ENCODE measurements at places on chromosomes 12 and 14.

DNA sequence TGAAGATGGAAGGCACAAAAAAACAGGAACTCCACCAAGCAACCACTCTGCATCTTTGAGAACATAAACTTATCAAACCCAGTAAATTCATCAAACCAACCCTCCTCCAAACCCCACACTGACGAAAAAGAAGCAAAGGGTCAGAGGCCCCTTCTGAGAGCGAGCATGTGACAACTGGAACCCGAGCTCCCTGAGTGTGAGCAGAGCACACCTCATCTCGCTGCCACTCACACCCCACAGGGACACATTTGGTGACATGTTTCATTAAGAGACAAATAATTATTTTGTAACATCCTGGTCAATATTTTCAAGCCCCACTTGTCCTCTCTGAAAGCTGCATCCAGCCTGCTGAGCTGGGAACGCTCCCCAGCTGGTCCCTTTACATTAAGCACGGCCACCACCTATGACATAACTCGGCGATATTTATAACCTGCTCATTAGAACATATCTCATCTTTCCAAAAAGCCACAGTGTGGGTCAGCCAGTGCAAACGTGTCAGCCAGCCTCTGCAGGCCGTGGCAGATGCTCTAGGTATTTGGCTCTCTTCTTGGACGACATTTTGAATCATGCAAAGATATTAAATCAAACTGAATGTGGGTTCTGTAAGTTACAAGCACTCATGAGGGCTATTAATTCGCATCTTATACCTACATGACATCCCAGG lies 120.1 kb downstream of the TTC7B start:
- no peak for DNase-seq

- DNase-seq = no peak
Observed at GRCh38 chr14:35342489-35343010, 50.4 kb downstream of the PSMA6 start.

GRCh38 chr12:57516617-57517153 lies 3.6 kb downstream of the DDIT3 start:
- DNase-seq = no peak

GRCh38 chr14:31927348-31927832 lies 149.7 kb upstream of the ARHGAP5 start:
- DNase-seq = peak; percentile 26

- DNase-seq = no peak
Observed at GRCh38 chr12:115135800-115136211, 451.8 kb upstream of the TBX3 start.

GRCh38 chr14:49865431-49865859 lies 12.9 kb upstream of the NEMF start:
- DNase-seq = peak; percentile 87

- no peak for DNase-seq
Observed at GRCh38 chr12:98446682-98447081, 68.7 kb upstream of the TMPO start.

GRCh38 chr12:111363578-111363977 lies 5.3 kb downstream of the PHETA1 start:
- no peak for DNase-seq

DNA sequence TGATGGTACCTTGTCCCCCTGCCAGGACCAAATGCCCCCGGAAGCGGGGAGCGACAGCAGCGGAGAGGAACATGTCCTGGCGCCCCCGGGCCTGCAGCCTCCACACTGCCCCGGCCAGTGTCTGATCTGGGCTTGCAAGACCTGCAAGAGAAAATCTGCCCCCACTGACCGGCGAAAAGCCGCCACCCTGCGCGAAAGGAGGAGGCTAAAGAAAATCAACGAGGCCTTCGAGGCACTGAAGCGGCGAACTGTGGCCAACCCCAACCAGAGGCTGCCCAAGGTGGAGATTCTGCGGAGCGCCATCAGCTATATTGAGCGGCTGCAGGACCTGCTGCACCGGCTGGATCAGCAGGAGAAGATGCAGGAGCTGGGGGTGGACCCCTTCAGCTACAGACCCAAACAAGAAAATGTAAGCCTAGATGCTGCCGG lies 410 bp downstream of the MYF6 start:
- DNase-seq = no peak

DNA sequence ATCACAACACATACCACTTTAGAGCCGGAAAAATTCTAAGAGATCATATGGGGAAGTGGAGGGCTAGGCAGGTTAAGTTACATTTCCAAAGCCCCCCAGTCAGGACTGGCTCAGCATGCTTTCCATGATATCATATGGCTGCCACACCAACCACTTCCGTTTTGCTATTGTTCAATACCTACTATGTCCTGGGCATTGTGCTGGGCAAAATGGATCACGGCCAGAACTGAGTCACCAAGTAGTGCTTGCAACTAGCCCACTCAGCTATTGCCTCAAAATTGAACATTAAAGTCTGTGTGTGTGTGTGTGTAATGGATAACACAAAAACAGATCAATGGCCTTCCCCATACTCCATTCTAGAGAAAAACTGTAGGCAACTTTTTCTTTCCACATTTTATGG lies 22.7 kb downstream of the WIF1 start:
- DNase-seq = no peak

DNA sequence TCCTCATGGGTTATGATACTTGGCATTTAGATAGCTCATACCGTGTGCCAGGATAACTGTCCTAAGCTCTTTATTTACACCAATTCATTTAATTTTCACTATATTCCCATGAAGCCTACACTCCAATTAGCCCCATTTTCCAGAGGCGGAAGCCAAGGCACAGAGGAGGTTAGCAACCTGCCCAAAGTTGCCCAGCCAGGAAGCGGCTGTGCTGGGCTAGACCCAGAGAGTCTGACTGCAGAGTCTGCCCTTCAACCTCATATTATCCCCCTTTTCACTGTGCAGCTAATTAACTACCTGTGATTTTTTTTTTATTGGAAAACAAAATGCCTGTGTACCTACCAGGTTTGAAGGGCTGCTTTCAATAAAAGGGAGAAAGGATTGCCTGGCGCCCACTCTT lies 2.5 kb downstream of the RFLNA start:
- no peak for DNase-seq

- peak; percentile 23 for DNase-seq
Observed at GRCh38 chr14:101980700-101981099, 16.3 kb downstream of the DYNC1H1 start.

DNA sequence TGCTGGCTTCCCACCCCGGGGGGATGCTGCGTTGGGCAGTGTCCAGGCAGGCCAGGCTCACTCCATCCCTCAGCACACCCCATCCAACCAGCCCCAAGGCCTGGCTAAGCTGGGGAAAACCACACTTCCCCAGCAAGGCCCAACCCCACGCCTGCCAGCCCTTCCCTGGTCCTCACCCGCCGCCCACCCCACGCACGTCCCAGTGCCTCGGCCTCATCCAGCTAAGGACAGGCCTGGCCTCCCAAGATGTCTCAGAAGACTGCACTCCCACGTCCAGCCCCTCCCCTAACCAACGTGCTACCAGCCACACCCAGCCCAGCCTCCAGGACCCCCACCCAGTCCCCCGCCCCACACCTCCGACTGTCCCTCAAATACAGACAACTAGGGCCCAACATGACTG lies 9.8 kb downstream of the JAG2 start:
- DNase-seq = no peak

DNA sequence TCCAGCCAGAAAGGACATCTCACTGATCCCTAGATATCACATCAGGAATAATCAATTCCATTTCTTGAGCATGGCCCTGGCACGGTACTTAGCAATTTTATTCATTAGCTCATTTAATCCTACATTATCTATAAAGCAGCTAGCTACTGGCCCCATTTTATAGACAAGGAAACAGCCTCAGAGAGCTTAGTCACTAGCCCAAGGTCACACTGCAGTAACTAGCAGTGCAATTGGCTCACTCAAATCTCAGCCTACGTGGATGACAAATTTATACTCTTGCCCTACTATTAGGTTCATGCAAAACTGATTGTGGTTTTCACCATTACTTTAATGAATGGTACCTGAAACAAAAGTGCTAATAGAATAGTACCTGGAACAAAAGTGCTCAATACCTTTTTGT lies 41.7 kb downstream of the NUAK1 start:
- no peak for DNase-seq

GRCh38 chr14:55077170-55078151 lies 26.0 kb downstream of the MAPK1IP1L start:
- DNase-seq = no peak

- DNase-seq = peak; percentile 54
Observed at GRCh38 chr12:12807970-12808702, 5.0 kb upstream of the DDX47 start.

- no peak for DNase-seq
Observed at GRCh38 chr12:128629979-128630378, 193.8 kb downstream of the SLC15A4 start.

DNA sequence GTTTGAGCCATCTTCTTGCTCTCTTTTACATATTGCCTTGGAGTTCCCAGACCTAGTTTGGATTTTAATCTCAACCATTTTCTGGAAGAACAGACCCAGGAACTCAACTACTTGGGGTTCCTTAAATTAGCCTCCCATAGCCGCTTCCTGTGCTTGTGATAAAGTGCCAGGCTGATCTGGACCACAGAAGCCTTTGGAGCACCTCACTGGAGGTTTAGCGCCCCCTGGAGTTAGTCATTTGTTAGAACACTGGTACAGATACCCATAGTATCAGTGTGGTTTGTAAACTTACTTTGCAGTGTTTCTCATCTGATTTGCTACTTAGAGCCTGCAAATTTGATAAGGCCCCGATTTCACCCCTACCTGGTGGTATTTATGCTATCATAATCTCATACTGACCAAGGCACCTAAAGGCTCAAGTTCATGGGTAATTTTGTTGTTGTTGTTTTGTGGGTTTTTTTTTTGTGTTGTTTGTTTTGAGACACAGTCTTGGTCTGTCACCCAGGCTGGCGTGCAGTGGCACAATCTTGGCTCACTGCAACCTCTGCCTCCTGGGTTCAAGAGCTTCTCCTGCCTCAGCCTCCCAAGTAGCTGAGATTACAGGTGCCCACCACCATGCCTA lies 3.7 kb downstream of the UNC119B start:
- peak; percentile 80 for DNase-seq

DNA sequence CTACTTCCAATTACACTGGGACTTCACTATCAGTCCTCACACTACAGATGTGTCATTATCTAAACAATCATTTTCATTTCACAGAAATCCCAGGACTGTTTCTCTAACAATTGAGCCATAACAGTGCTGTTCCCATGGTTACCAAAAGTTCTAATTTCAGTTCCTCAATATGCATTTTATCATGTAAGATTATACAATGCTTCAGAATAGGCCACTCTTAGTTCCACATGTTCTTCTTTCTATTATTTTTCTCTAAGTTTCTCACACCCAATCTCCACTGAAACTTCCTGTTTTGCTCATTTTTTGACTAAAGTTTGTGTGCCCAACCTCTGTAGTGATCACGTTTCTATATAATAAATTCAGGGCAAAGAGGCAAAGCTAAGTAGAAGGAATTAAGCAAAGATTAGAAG lies 185.8 kb downstream of the DUSP6 start:
- no peak for DNase-seq

GRCh38 chr14:68630611-68631393 lies 162.1 kb downstream of the ZFP36L1 start:
- no peak for DNase-seq

GRCh38 chr12:6863586-6864321 lies 3.6 kb upstream of the TPI1 start:
- DNase-seq = no peak

DNA sequence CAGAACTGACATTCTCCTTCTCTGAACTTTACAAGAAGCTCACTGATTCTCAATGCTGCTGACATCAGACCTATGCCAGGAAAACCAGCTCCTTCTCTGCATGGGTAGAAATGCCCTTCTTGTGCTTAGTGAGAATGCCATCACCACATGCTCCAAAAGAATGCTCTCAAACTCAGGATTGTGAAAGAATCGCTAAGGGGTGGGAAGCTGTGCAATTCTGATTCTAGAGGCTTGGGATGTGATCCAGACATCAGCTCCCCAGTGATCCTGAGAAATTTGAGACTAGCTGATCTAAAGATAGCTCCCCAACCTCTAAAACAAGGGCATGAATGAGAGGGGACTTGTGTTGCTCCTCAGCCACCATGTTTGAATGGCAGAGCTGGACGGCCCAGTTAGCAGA lies 113.2 kb downstream of the DPF3 start:
- no peak for DNase-seq

GRCh38 chr12:2876431-2877046 lies 435 bp downstream of the FOXM1 start:
- DNase-seq = peak; percentile 48

DNA sequence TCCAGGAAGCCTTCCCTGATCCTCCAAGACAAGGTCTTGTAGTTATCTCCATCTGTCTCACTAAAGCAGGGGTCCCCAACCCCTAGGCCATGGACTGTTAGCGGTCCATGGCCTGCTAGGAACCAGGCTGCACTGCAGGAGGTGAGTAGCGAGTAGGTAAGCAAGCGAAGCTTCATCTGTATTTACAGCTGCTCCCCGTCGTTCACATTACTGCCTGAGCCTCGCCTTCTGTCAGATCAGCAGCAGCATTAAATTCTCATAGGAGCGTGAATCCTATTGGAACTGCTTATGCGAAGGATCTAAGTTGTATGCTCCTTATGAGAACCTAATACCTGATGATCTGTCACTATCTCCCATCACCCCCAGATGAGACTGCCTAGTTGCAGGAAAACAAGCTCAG lies 12.4 kb upstream of the NFYB start:
- no peak for DNase-seq

GRCh38 chr12:64256166-64256800 lies 34.2 kb upstream of the KICS2 start:
- no peak for DNase-seq

DNA sequence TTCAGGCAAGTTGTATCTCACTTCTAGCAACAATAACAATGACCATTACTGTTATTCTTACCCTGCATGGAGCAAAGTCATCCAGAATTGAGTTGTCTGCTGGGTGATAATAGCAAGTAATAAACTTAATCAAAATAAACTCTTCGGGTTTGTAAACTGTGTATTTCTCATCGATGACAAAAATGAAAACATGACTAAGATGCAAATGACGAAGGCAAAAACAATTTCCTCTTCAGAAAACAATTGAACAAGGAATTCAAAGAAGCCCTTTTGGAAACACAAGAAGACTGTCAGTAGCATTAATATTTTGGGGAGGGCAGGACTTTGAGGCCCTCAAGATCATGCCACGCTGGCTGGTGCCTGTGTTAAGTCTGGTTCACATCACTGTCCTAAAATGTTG lies 232.0 kb downstream of the BTG1 start:
- DNase-seq = no peak

GRCh38 chr12:116559162-116559935 lies at the start of gene MAP1LC3B2:
Gene MAP1LC3B2, plus strand, starts transcription at chr12:116559381. Its CDS starts 16,562 bp downstream, at chr12:116575943.
- peak; percentile 79 for DNase-seq

DNA sequence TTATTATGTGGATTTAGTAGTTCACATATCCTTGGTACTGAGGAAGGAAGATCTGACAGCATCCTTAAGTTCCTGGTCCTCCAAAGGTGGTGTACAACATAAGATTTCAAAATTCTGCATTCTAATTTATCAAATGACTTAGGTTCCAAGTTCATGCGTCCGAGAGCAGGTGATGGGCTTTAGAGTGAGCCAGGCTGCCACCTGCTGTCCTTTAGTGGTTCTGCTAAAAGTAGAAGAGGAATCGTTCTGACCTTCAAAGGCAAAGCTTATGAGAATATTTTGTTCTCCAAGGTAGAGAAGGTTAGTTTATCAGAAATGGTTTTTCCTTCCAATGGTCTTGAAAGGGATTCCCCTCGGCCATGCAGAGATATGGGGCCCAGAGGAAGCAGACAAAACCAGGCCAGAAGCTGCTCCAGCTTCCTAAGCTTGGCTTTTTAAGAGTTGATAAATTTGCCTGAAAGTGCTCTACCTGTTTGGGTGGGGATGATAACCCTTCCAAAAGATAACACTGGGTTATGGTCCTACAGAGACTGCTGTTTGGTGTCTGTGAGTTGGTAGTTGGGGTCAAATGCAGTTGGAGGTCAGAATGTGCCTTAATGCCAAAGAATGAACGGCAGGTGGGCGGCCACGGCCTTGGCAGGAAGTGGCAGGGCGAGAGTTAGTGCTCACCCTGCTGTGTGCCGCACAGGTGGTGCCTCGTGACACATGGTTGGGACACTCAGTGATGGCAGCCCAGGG lies 29.1 kb upstream of the LRTM2 start:
- peak; percentile 72 for DNase-seq

Data from stimulated activated CD4-positive, alpha-beta T cell treated with anti-CD3 and anti-CD28 coated beads, Interleukin-15, amount 100 ng/mL, for 24 hours (primary cell).